Substantia nigra (tissue), 51 donors: ENCODE measurements at places on chromosomes 3 and 15.

DNA sequence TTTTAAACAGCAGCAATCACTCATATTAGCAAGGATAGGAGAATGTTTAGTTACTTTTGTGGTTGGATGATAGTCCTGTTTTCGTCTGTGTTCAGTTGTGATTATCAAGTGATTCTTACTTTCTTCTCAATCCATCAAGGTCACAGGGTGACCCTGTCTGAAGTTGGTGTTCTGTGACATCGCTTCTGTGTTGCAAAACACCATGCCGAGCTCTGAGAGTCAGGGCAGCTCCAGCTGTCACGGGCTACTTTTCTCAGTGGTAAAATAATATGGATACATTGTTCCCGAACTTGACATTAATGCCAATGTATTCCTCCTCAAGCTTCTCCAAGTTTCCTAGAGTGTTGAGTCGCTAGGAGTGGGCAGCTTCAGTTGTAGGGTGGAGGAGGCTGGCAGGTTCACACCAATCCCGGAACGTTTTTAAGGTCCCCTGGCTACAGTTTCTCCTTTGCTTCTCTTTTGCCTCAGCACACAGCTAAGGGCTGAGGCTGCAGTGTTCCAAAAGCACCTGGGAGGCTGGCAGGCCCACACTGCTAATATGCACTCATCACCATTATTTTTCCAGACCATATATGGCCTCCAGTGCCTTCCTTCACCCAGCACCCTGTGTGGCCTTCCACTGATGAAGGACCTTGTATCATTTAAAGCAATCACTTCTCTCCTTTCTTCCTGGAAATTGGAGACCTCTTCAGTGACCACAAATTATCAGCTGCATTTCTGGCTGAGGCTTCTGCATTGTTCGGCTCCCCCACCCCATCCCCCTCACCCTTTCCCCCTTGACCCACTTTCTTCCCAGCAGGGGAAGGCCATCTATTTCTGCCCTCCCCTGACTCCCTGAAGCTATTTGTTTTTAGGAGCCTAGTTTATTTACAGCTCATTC is 25.8 kb downstream of the COLQ start:
- DNase-seq = no peak

DNA sequence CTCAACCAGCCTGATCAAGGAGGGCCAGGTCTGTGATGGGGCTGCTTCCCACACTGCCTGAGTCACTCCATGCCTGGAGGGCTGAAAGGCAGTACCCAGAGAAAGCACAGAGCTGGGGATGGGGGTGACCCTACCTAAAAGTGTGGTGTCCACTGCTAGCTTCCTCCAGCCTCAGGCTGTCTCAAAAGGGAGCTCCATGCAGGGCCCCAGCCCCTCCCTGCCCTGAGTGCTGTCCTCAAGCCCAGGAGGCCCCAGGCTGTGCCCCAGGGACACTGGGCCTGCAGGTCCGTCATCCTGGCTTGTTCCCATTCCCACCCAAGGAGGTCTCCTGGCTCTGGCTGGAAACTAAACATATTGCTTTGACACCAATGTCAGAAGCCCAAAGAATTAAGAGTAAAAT is 56.8 kb downstream of the ZNF445 start:
- no peak for DNase-seq

DNA sequence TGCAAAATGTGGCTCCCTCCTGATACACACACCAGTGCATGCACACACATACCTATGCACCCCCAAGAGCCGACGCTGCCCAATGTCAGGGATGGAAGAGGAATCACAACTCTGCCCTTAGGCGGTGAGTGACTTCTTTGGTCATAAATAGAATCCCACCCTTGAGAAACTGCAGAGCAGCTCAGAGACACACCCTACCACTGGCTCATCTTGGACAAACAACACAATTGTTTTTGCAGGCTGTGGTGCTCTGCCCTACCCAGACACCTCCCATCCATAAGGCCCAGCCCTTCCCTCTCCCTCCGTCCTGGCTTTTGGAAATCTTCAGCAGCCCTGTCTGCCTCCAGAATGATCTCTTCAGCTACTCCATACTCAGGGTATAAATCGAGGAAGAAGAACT is 73.8 kb upstream of the HRH1 start:
- DNase-seq = no peak

DNA sequence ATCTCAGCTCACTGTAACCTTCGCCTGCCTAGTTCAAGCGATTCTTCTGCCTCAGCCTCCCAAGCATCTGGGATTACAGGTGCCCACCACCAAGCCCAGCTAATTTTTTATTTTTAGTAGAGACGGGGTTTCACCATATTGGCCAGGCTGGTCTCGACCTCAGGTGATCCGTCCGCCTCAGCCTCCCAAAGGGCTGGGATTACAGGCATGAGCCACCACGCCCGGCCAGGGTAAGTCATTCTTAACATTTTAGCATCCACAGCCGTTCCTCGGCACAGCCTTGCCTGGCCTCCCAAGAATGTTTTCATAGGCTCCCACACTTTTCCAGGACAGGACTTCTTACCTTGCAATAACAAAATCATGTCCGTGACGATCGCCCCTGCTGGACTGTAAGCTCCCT is 8.7 kb upstream of the EPHB3 start:
- no peak for DNase-seq

- DNase-seq = no peak
Observed at GRCh38 chr3:105996781-105997180, 128.0 kb upstream of the CBLB start.

- DNase-seq = no peak
Observed at GRCh38 chr3:126293370-126294082, 63.7 kb downstream of the KLF15 start.

DNA sequence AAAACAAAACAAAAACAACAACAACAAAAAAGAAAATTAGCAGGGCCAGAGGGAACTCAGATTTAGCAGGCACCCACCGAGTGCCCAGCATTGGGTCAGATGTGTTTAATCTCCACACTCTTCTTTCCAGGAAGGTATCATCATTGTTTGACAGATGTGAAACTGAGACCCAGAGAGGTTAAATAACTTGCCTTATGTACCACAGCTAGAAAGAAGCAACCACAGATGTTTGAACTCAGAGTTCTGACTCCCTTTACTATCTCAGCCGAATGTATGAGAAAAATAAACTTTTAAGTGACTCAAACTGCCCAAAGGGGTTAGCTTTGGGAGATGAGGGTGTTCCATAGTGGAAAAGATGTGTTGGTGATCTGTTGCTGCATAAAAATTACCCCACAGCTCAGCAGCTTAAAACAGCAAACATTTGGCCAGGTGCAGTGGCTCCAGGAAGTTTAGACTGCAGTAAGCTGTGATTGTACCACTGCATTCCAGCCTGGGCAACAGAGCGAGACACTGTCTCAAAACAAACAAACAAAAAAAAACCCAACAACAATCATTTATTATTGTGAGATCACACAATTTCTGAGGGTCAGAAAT is 4.5 kb upstream of the RPP25 start:
- DNase-seq = no peak

DNA sequence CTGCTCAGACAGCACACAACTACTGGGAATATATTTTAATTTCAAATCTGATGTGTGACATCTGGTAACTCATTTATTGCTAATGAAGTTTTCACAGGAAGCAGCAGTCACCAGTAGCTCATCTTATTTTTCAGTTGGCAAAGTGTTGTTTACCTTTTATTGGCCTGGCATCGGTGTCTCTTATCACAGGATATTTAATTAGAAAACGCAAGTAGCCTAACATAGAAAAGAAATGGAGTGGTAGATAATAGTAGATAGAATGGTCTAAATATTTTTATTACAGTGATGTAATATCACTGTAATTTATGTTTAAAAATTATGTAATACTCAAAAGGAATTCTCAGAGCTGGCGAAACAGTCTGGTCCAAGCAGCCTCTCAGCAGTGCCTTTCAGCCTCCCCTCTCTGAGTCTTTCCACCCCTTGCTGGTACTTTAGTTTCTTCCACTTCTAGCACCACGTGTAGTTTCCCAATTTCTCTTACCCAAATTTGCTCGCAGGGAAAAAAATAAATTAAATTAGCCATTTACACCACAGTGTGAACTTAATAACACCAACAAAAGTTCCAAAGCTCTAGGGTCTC is 31.9 kb downstream of the AGTR1 start:
- DNase-seq = no peak

DNA sequence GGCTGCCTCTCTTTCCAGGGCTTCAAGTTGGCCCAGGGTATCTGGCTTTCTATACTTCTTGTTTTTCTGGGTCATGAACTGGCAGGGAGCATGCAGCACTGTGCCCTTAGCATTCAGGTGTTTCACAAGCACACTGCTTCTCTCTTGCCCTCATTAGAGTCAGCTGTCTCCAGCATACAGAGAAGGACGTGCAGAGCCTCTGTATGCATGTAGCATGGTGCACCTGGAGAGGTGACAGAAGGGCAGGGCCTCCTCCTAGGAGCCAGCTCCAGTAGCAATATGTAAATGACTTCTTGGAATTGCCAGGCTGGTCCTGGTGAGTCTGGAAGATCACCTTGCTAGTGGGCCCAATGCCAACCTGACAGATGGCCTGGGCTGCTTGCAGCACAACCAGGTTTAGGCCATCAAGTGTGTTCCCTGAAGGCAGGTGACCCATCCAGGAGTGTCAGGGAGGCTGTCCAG is 44.8 kb upstream of the ATP2C1 start:
- no peak for DNase-seq

- DNase-seq = no peak
Observed at GRCh38 chr3:159859836-159860235, 128.8 kb upstream of the IL12A start.

- DNase-seq = no peak
Observed at GRCh38 chr15:63022181-63022580, 20.4 kb upstream of the TPM1 start.

- no peak for DNase-seq
Observed at GRCh38 chr3:135169651-135170050, 374.6 kb downstream of the EPHB1 start.

- no peak for DNase-seq
Observed at GRCh38 chr3:9883706-9884554, 3.9 kb upstream of the CIDEC start.

DNA sequence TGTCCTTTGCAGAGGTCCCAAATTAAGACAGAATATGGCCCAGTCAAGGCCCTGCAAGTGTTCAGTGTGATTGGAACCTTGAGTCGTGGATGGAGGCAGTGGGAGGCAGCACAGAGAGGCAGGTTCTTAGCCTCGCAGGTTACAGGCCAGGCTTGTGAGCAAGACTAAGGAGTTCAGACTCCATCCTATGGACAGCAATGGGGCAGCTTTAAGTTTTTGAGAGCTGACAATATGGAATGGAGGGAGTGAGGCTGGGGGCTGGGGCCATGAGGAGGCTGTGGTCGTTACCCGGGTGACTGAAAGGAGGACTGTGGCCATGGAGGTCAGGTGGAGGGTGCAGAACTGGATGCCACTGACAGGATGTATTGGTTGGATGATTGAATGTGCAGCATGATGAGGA is 74.1 kb upstream of the PRR23C start:
- no peak for DNase-seq

DNA sequence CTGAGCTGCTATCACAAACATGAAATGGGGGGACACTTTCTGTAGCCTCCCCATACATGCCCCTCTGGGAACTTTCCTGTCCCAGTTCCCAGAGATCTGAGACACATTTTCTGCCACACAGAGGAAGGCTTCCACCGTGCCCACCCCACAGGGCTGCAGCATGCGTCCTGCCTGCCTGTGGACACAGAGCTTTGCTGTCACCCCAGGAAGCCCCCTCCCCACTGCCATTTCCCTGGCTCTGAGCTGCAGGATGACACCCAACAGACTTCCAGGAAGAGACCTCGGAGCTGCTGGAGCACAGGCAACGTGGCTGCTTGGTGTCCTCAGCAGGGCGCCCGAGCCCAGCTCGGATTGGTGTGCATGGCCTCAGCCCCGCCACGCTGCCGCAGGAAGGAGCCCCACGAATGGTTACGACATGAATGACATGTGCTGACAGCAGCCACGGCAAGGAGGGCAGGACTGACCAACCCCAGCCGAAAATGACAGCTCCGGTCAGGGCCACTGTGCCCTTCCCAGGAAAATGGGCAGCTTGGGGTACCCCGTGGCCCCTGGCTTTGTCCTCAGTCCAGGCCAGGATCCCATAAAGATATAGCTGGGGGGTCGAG is 81.3 kb downstream of the VGLL4 start:
- DNase-seq = no peak

- no peak for DNase-seq
Observed at GRCh38 chr3:6204891-6205290, 656.0 kb upstream of the GRM7 start.

DNA sequence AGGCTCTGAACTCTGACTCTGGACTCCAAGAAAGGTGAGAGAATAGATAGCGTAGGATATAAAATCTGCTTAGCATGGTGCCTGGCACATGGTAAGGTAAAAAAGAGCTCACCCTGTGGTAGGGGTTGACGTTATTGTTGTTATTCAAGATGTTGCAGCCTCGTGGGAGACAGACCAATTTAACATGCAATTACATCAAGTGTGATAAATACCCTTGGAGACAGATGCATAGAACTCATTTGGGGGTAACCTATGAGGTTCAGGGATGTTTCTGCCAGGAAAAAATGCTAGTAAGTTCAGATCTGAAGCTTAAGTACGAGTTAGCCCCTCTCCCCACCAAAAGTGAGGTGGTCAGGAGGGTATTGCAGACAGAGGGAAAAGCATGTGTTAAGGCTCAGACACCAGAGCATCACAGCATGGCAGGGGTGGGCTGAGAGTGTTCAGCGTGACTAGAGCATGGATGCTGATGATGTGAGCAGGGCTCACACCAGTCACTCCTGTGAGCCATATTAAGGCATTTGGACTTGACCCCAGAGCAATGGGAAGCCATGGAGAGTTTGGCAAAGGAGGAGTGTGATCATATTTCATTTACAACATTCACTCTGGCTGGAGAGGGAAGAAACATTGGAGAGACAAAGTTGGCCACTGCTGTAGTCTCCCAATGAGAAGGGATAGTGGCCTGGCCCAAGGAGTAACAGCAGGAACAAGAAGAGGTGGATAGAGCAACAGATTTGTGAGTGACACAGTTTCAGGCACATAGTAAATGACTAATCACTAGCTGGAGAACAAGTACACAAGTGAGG is 181.0 kb downstream of the UACA start:
- DNase-seq = no peak

DNA sequence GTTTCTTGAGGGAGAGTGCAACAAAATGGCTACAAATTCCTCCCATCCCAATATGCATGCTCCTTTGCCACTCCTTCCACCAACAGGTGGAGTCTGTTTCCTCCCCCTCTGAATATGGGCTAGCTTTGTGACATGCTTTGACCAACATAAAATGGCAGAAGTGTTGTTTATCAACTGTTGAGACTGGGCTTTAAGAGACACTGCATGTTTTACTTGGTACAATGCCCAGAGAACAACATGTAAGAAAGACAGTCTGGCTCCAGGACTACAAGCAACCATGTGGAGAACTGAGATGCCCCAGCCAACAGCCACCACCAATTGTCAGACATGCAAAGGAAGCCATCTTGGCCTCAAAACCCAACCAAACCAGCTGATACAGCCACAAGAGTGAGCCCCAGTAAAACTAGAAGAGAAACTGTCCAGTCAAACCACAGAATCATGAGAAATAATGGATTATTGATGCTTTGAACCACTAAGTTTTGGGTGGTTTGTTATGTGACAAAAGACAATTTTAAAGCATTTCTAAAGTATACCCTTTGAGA is 40.5 kb downstream of the NUDT16 start:
- no peak for DNase-seq

- no peak for DNase-seq
Observed at GRCh38 chr3:38143511-38143910, 5.0 kb downstream of the MYD88 start.
